ENCODE measurements at places on chromosomes 7 and 10. TPM values are rescaled to one million over a fixed set of nuclear protein-coding genes. Genes with fewer than 3 reads are reported as not detected.

- no peaks in the 10 kb centered on the region for H3K4me1 ChIP-seq
- no peak overlapping the region for H3K27ac ChIP-seq
- no peaks in the 10 kb centered on the region for H3K27me3 ChIP-seq
- DNase-seq = no peak
Measured at GRCh38 chr10:52609626-52610240, 162.9 kb downstream of the MBL2 start.

- peaks cover 5% of the 10 kb centered on the region for H3K4me1 ChIP-seq
- no peak overlapping the region for H3K27ac ChIP-seq
- no peaks in the 10 kb centered on the region for H3K36me3 ChIP-seq
- DNase-seq = no peak
Measured at GRCh38 chr10:69269761-69270160, 8.5 kb upstream of the HK1 start.

TLL2 gene
- total RNA-seq = 0.09 TPM

CXCL12 gene
- total RNA-seq = not detected

AKR1C4 gene
- total RNA-seq = not detected

HELLS gene
- total RNA-seq = 146 TPM

HMX2 gene
- total RNA-seq = 0.90 TPM

MCM7 gene
- 476 TPM for total RNA-seq

- H3K4me1 ChIP-seq = peaks cover 20% of the 10 kb centered on the region
- H3K27me3 ChIP-seq = no peaks in the 10 kb centered on the region
- H3K36me3 ChIP-seq = no peaks in the 10 kb centered on the region
- H3K27ac ChIP-seq = no peak overlapping the region
- no peak overlapping the region for H3K4me3 ChIP-seq
Measured at GRCh38 chr7:101386558-101387231, 24.0 kb downstream of the COL26A1 start.

RSPH10B gene
- 0.59 TPM for total RNA-seq

DNA sequence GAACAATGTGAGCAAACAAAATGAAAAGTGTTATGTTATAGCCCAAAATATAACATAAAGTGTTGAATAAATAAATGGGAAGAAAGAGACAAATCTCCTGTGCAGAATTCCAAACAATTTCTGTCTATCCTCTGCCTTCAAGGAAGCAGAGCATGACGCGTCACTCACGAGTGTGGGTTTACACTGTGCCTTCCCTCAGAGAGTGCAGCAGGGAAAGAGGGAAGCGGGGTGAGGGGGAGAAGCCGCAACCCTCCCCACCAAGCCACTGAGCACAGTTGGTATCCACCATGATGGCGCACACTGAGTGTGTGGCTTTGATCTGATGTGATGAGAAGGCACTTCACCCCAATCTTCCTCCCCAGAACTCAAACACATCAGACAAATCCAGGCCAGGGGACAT, 74.8 kb downstream of the PTPRN2 start:
- no peaks in the 10 kb centered on the region for H3K36me3 ChIP-seq
- no peak overlapping the region for H3K4me3 ChIP-seq
- no peak overlapping the region for H3K27ac ChIP-seq
- no peak for DNase-seq
- peaks cover 2% of the 10 kb centered on the region for H3K27me3 ChIP-seq
- no peaks in the 10 kb centered on the region for H3K4me1 ChIP-seq

DNA sequence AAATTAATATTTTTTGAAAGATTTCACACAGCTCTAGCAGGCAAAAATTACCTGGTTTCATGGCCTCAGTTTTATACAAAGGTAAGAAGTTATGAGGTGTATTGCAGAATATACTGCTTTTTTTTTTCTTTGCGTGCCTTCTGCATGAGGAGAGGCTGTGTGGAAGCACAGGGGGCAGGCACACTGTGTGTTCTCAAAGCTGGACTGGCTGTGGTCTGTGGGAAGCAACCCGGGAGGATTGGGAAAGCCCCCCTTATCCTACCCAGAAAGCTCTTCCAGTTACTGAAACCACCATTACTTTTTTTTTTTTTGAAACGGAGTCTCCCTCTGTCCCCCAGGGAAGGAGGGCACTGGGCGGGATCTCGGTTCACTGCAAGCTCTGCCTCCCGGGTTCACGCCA, 25.0 kb downstream of the ADARB2 start:
- H3K4me3 ChIP-seq = no peak overlapping the region
- DNase-seq = no peak

ZNF239 gene
- total RNA-seq = 1.3 TPM
